ENCODE measurements at places on chromosomes 12 and 14.

DNA sequence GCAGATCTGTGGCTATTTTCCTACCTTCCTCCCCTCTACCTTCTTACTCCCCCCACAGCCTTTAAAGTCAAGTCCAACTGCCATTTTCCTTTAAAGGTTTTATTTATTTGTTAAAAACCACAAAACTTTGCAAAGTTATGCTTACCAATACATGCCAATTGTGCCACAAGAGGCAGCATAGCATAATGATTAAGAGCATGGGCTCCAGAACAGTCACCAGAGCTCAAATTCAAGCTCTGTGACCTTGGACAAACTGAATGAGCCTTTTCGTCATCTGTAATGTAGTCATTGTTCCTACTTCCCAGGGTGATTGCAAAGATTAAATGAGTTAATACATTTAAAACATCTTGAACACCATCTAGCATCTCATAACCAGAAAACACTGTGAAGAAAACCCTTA lies 13.0 kb upstream of the FMNL3 start:
- DNase-seq: no peak

- no peak for DNase-seq
Observed at GRCh38 chr12:78881685-78882084, 17.1 kb downstream of the SYT1 start.

DNA sequence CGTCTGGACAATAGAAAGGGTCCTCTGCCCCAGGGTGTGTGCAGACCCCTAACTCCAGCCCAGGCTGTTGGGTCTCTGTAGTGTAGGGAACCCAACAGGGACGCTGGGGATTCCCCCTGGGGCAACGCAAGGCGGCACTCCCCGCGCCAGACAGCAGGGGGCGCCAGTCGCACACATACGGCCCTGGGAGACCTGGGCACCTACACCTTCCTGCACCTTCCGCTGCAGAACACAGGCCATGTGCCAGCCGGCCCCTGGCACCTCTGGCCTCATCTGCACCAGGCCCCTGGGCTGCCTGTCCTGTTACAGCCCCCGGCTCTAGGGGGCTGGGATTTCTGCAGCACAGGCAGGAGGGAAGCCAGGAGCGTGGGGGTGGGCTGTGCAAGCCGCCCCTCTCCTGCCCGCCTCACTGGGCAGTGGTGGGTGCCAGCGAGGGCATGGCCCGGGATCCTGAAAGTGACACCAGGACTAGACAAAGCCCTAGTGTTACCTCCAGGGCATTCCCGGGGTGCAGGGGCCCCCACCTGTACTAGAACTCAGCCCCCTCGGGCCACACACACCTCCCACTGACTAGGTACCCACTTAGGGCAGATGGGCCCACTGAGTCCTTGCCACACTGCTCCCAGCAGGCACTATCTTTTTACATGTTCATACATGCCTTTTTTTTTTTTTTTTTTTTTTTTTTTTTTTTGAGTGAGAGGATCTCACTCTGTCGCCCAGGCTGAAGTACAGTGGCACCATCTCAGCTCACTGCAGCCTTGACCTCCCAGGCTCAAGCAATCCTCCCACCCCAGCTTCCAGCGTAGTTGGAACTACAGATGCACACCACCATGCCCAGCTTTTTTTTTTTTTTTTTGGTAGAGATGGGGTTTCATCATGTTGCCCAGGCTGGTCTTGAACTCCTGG lies 37.5 kb downstream of the CCNK start:
- peak; percentile 91 for DNase-seq

GRCh38 chr14:99689266-99690236 lies 5.5 kb downstream of the CYP46A1 start:
- DNase-seq: no peak

DNA sequence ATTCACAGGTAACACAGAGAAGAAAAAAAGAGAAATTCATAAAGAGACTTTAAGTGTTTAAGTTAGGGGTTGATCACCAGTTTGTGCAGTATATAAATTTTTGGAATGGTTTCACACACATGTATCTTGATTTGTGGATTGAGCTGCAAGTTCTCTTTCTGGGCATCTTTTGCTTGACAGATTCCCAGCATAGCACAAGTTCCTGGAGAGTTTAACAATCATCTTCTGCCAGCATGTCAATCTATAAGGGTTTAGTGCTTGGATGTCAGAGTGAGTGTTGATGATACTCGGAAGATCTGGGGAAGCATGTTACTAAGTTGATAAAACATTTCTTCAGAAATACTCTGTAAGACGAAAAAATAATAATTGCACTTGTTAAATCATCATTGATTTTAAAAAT lies 43.9 kb upstream of the FGF6 start:
- no peak for DNase-seq

- DNase-seq: peak; percentile 58
Observed at GRCh38 chr14:100159094-100159864, at the start of gene DEGS2. TSS of gene DEGS2 (minus strand) at chr14:100159645. CDS start at chr14:100159587, 58 bp downstream.

DNA sequence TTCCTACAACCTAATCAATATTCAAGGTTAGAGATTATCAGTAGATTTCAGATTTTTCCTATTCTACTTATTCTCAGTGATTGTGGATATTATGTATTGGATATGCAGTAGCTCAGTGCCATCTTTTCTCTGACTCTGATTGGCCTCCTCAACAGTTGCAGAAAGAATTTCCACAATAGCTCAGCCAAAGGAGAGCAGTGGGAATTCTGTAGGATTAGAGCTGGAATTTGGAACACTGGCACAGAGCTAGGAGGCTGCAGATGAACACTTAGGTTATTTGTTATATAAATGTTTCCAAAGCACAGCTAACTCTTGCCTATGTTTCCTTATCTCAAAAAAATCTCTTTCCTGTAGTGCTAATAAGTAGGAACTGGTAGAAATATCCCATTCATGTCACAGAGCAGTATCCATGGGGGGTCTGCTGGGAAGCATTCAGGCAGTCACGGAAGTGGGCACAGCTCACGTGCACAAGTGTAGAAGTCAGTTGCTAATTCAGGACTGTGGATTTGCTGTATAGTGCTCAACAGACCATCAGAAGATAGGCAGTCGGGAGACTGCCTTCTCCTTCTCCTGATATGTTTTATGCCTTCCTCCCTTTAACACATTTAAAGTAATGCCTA lies 116.2 kb upstream of the TMEM260 start:
- no peak for DNase-seq

- no peak for DNase-seq
Observed at GRCh38 chr14:105861985-105862465, 335.6 kb downstream of the TMEM121 start.

GRCh38 chr12:96850676-96851075 lies 56.4 kb upstream of the NEDD1 start:
- DNase-seq: no peak

GRCh38 chr14:103451401-103451800 lies 66.2 kb downstream of the MARK3 start:
- DNase-seq: no peak

DNA sequence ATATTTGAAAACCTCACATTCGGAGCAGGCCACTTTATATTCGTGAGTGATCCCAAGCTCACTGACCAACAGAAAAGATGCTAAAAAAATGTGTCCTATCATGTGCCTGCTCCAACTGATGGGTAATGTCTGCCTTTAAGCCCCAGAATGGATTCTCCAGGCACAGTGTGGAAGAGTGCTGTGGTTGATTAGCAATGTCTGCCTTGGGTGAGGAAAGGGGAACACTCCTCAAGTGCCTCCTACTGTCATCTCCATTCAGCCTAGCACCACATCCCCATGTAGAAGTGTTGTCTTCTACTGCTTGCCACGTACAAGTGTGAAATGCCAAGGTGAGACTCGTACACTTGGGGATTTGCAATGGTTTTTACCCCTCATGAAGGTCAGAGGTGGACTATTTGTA lies 199.3 kb downstream of the SLC41A2 start:
- no peak for DNase-seq

- DNase-seq: peak; percentile 44
Observed at GRCh38 chr12:88553941-88554658, 26.2 kb downstream of the KITLG start.

GRCh38 chr14:99363051-99363450 lies 91.1 kb upstream of the BCL11B start:
- no peak for DNase-seq

GRCh38 chr14:59849411-59850130 lies 21.0 kb downstream of the RTN1 start:
- no peak for DNase-seq

GRCh38 chr14:98548071-98548686 lies 723.8 kb downstream of the BCL11B start:
- no peak for DNase-seq

DNA sequence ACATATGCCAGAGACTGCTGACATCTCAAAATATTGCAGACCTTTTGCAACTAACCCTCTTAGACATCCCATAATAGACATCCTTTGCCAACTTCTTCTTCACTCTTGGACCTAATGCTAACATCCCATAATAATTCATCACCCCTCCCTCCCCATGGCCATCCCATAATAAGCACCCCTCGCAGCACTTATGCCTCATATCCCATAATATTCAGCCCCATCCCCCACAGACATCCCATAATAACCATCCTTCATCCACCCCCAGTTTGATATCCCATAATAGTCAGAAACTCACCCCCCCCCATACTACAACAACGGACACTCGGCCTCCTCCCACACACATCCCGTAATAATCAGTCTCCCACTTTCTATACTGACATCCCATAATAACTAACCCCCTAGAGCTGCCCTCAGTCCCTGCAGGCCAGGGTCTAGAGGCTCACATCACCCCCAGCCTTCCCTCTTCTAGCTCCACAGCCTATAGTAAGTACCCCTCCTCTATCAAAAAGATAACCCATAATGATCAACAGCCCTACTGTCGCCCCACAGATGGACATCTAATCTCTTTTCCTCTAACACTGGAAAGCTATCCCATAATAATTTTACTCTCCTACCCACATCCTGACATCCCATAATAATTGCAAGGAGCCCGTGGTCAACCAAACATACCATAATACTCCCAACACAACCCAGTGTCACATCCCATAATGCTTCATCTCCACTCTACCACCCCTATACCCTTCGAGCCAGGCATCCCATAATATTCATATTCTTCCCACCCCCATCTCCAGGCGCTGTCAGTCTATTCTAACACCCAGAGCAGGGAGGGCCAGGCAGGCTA lies 792 bp upstream of the CHD4 start:
- peak; percentile 79 for DNase-seq

DNA sequence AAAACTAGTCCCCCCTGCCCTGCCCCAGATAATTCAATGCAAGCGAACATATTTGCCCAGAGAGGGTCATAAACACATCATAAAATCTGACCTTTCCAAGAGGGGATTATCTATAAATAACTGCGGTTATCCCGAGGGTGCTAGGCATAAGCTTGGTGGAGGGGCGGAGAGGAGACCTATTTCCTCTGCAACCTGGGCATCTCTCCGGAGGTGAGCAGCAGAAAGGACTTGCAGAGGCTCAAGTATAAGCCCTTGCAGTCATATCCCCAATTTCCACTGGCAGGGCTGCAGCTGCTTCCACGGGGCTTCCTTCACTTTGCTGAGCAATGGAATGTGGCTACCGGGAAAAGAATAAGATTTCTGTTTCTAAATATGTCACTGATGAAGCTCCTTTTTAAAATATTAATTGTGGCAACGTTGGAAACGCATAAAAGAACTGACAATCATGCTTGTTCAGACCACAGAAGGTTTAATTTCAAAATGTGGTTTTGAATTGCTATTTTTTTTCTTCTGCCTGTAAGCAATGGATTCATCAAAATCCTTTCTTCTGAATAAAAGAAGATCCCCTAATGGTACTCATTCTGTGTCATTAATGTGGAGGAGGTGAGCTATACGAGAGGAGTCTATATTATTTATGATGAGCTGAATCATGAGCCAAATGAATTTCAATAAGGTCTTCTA lies 268.9 kb upstream of the ATP2B1 start:
- no peak for DNase-seq

DNA sequence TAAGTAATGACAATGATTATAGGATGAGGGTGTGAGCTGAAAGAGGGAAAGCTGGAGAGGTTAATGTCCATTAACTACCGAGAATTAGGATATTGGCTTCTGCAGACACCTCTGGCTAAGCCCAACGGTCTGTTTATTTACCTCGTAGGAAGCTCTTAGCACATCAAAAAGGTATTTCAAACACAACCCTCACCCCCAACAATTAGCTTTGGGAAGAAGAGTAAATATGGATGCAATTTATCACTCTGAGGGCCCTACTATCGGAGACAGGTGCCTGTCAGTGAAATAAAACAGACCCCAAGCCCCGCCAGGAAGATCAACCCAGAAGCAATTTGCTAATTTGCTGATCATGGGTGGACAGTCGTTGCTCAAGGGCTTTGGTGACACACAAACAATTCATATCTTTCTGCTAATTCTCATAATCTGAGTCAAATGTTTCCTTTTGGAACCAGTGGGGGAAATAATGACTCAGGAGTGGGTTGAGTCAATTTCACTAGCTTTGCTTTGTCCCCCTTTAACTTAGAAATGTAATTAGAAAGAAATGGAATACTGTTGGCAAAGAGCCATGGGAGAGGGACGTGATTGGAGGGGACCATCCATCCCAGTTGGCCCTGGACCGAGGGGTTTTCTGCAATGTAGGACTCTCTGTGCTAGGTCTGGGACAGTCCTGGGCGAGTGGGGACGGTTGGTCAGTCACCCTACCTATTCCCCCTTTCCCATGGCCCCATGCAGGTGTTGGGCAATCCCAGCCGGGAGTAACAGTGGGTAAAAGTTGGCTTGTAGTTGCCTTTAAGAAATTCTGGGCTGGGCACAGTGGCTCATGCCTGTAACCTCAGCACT lies 99.1 kb upstream of the MED13L start:
- DNase-seq: no peak

GRCh38 chr12:113347892-113348291 lies 10.5 kb upstream of the PLBD2 start:
- DNase-seq: no peak

DNA sequence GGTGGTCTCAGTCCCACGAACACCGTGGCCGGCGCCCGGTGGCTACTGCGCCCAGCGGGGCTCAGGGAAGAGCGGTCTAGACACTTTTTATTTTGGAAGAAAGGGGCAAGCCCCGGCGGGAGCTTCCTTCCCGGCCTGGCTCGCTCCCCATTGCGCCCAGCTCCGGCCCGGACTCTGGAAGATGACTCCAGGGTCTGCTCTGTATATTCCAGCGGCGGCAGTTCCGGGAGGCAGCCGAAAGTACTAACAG lies 225.1 kb upstream of the CRY1 start:
- no peak for DNase-seq

GRCh38 chr12:57765003-57765697 lies 1.7 kb downstream of the CYP27B1 start:
- DNase-seq: no peak

- DNase-seq: peak; percentile 88
Observed at GRCh38 chr12:114752217-114752616, 68.2 kb upstream of the TBX3 start.

GRCh38 chr14:47226877-47227520 lies 448.4 kb downstream of the MDGA2 start:
- DNase-seq: no peak

Measured in kidney (tissue), 22 donors.